Transverse colon (tissue), 4 donors: ENCODE measurements at places on chromosomes 12 and 14.

GRCh38 chr14:93970965-93971634 is 5.3 kb downstream of the ASB2 start:
- H3K4me1 ChIP-seq, result peaks cover 13% of the 10 kb centered on the region
- H3K36me3 ChIP-seq, result no peaks in the 10 kb centered on the region
- peak; percentile 61 for DNase-seq
- peak overlapping the region; percentile 91 for H3K27ac ChIP-seq
- peak overlapping the region; percentile 12 for H3K4me3 ChIP-seq

DNA sequence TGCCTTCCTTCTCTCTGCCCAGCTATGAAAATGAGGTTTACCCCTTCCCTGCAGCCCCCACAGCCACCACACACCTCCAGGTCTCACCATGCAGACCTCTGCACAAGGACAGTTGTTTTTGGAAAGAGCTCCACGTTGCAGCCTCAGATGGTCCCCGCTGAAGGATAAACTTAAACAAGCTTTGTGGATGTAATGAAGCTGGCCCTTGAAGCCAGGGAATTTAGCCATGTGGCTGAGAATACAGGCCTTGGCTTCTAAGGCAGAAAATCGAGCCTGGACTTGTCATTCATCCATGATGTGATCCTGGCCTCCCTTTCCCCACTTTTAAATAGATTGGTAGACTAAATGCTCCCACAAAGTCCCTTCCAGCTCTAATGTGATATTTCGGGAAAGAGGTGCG is 79.4 kb downstream of the TBX3 start:
- H3K27ac ChIP-seq, result no peak overlapping the region
- H3K4me3 ChIP-seq, result no peak overlapping the region
- H3K4me1 ChIP-seq, result no peaks in the 10 kb centered on the region

GRCh38 chr12:113640837-113641236 is 169.2 kb upstream of the LHX5 start:
- no peak for DNase-seq
- no peaks in the 10 kb centered on the region for H3K4me1 ChIP-seq
- H3K36me3 ChIP-seq, result no peaks in the 10 kb centered on the region
- no peak overlapping the region for H3K4me3 ChIP-seq

DNA sequence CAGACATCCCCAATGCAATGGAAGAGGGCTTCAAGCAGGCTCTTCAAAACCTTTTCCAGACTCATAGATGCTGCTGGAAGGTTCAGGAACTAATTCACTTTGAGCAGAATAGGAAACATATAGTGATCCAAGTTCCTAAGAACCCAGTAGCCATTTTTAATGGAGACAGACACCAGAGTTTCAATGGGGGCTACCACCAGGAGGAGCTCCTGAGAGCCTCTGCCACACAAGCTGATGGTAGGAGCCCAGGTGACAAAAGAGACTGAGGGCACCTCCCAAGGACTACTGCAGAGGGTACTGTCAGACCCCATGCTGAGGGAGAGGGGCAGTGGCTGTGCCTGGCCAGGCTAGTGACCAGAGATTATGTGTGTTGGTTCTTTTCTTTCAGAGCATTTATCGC is 45.9 kb downstream of the IFNG start:
- H3K27me3 ChIP-seq, result no peaks in the 10 kb centered on the region
- no peaks in the 10 kb centered on the region for H3K36me3 ChIP-seq
- no peak overlapping the region for H3K4me3 ChIP-seq
- DNase-seq, result peak; percentile 22

GRCh38 chr12:67632005-67632404 is 16.5 kb upstream of the DYRK2 start:
- no peaks in the 10 kb centered on the region for H3K36me3 ChIP-seq
- DNase-seq, result no peak
- H3K27ac ChIP-seq, result no peak overlapping the region
- peaks cover 7% of the 10 kb centered on the region for H3K4me1 ChIP-seq

- H3K4me1 ChIP-seq, result no peaks in the 10 kb centered on the region
- H3K36me3 ChIP-seq, result peaks cover 27% of the 10 kb centered on the region
- no peak for DNase-seq
- H3K4me3 ChIP-seq, result no peak overlapping the region
- H3K27ac ChIP-seq, result peak overlapping the region; percentile 3
- H3K27me3 ChIP-seq, result no peaks in the 10 kb centered on the region
These were observed 28.1 kb downstream of the GIT2 start for GRCh38 chr12:109968032-109968420.

GRCh38 chr14:47675466-47676314 is at the start of gene MDGA2:
MDGA2 (minus strand) TSS chr14:47675605.
- DNase-seq, result no peak
- H3K27ac ChIP-seq, result no peak within 1 kb of the TSS
- no peak within 1 kb of the TSS for H3K4me3 ChIP-seq
- H3K27me3 ChIP-seq, result peaks cover 53% of the 10 kb centered on the region
- no peaks in the 10 kb centered on the region for H3K4me1 ChIP-seq

- H3K27me3 ChIP-seq, result no peaks in the 10 kb centered on the region
- no peak overlapping the region for H3K27ac ChIP-seq
- no peak for DNase-seq
These were observed 9.7 kb upstream of the HCAR1 start for GRCh38 chr12:122740351-122740750.

- no peak overlapping the region for H3K4me3 ChIP-seq
- H3K27ac ChIP-seq, result no peak overlapping the region
- H3K36me3 ChIP-seq, result no peaks in the 10 kb centered on the region
- H3K27me3 ChIP-seq, result no peaks in the 10 kb centered on the region
These were observed 72.1 kb upstream of the RTL1 start for GRCh38 chr14:100975671-100976070.

- H3K4me1 ChIP-seq, result no peaks in the 10 kb centered on the region
- peaks cover 3% of the 10 kb centered on the region for H3K27me3 ChIP-seq
- no peaks in the 10 kb centered on the region for H3K36me3 ChIP-seq
These were observed 2.1 kb downstream of the GPRC5A start for GRCh38 chr12:12893438-12893837.

- H3K27ac ChIP-seq, result no peak overlapping the region
- peaks cover 8% of the 10 kb centered on the region for H3K4me1 ChIP-seq
- DNase-seq, result no peak
- no peaks in the 10 kb centered on the region for H3K27me3 ChIP-seq
- H3K36me3 ChIP-seq, result no peaks in the 10 kb centered on the region
These were observed 237.3 kb downstream of the BCL11B start for GRCh38 chr14:99034711-99035171.

GRCh38 chr12:51822956-51823355 is 25.6 kb downstream of the FIGNL2 start:
- no peak overlapping the region for H3K27ac ChIP-seq
- no peak overlapping the region for H3K4me3 ChIP-seq
- DNase-seq, result no peak
- no peaks in the 10 kb centered on the region for H3K36me3 ChIP-seq
- peaks cover 18% of the 10 kb centered on the region for H3K4me1 ChIP-seq

DNA sequence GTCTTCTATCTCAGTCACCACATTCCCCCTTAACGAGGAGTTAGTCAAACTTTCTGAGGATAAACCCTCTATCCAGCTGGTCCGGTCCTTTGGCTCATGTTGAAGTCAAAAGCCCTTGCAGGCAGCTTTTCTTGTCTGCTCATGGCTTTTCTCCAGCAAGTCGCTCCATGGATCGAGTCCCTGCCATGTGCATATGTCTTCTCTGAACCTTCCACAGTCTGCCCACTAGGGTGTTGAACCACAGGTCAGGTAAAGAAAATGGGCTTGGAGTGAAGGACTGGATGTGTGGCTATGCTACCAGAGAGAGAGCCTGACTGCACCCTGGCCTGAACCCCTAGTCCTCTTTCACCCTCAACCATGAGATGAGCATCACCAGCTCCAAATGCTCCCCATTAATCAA is 22.8 kb downstream of the C14orf132 start:
- no peak for DNase-seq
- H3K4me1 ChIP-seq, result no peaks in the 10 kb centered on the region
- no peak overlapping the region for H3K4me3 ChIP-seq
- no peaks in the 10 kb centered on the region for H3K36me3 ChIP-seq
- no peaks in the 10 kb centered on the region for H3K27me3 ChIP-seq

- no peak overlapping the region for H3K27ac ChIP-seq
- peaks cover 10% of the 10 kb centered on the region for H3K4me1 ChIP-seq
- peaks cover 100% of the 10 kb centered on the region for H3K27me3 ChIP-seq
- DNase-seq, result no peak
These were observed 6.7 kb upstream of the HOXC6 start for GRCh38 chr12:54021432-54022013.

GRCh38 chr12:32893458-32893857 is 3.1 kb downstream of the PKP2 start:
- no peaks in the 10 kb centered on the region for H3K36me3 ChIP-seq
- H3K4me1 ChIP-seq, result peaks cover 21% of the 10 kb centered on the region
- H3K4me3 ChIP-seq, result no peak overlapping the region
- H3K27me3 ChIP-seq, result peaks cover 24% of the 10 kb centered on the region
- no peak for DNase-seq
- peak overlapping the region; percentile 92 for H3K27ac ChIP-seq

DNA sequence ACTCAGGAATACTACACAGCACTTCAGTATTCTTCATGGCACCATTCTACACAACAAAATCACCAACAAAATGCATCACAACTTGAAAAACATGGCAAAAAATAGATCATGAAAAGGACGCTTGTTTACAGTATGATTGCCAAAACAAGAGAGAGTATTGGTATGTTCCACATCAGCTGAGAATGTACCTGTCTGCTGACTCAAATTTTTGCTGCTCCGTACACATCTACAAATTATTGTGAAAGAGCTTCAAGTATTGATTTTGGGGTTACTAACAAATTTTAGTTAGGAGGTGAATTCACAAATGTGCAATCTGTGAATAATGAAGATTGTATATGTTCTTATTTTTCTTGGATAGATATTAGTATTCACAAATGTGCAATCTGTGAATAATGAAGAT is 105.4 kb downstream of the GPHN start:
- H3K36me3 ChIP-seq, result no peaks in the 10 kb centered on the region
- H3K27me3 ChIP-seq, result no peaks in the 10 kb centered on the region
- H3K4me1 ChIP-seq, result no peaks in the 10 kb centered on the region
- H3K4me3 ChIP-seq, result no peak overlapping the region
